ENCODE measurements at places on chromosomes 7 and 10.

DNA sequence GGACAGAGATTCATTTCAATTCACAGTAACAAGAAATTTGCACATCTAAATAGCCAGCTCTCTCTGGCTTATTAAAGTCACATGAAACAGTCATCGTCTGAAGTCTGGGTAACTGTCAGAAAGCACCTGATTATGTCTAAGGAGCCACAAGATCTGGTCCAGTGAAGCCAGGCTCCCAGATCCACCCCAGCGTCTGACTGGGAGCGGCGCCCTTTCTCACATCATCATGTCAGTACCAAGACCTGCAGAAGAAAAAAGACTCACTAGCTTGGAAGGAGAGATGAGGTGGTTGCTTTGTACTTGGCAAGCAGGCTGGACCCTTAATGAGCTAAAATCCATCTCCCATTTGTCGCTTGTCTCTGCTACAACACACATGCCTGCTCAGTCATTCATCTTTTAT, 58.4 kb downstream of the VOPP1 start:
- no peak for DNase-seq

- no peak for DNase-seq
Measured at GRCh38 chr10:50470798-50471582, 152.8 kb downstream of the SGMS1 start.

DNA sequence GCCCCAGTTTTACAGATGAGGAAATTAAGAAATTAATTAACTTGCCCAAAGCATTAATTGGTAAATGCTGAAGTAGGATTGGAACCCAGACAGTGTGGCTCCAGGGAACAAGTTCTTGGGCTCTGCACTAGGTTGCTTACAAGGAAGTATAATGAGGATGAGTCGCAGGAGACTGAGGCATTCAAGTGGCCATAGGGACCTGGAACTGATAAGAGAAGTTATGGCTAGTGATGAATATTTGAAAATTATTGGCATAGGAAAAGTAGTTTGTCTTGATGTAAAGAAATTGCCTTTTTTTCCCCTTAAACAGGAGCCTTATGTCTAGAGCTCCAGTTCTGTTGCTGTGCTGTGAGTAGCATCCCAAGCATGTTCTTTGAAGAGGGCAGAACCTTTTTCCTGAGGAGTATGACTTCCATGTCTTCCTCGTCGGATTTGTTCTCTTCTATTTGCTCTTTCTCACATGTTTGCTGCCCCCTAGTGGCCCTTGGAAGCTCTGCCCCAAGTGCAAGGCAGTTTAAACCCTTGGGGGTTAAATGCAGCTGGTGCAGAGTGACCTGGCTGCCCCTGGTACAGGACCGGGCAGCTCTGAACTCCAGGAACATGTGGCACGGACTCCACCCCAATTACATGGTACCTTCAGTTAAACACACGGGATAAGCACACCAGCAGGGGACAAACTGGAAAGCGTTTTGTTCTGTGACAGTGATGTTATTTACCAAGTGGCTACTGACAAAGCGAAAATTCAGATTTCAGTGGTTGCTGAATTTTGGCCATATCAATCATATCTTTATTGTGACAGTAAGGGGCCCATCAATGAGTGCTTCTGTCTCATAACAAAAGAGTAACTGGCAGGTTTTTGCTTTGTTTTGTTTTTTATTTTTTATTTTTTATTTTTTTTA, 148.8 kb downstream of the HECW1 start:
- peak; percentile 32 for DNase-seq

- DNase-seq, result no peak
Measured at GRCh38 chr7:125057963-125058362, 128.3 kb upstream of the POT1 start.

GRCh38 chr7:46622251-46622650, 701.2 kb upstream of the IGFBP3 start:
- no peak for DNase-seq

- DNase-seq, result no peak
Measured at GRCh38 chr7:77353407-77353721, 62.8 kb downstream of the GSAP start.

- DNase-seq, result no peak
Measured at GRCh38 chr10:73723516-73723915, 20.7 kb upstream of the SEC24C start.

- no peak for DNase-seq
Measured at GRCh38 chr10:28201410-28202400, 101.2 kb downstream of the MPP7 start.

DNA sequence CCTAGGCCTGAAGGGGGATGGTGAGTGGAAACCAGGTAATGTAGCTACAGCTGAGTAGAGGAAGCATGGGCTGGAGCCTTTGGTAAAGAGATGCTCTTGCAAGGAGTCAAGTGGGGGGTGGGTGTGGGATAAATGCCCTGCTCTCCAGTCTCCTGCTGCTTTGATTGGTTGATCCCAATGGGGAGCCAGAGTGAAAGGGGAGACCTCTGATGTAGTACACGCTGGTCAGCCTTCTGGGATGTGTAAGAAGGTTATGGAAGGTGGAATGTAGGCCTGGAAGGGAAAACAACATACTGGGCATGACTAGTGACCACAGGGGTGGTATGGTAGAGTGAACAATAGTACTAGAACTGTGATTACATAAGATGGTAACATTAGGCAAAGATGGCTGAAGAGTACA, 44.3 kb downstream of the TET1 start:
- no peak for DNase-seq

Measured in KG1 (cell line).